ENCODE measurements at places on chromosomes 5 and 9. TPM values are rescaled to one million over a fixed set of nuclear protein-coding genes. Genes with fewer than 3 reads are reported as not detected.

CDK7 gene
- total RNA-seq = 91.9 TPM

COL23A1 gene
- 21.7 TPM for total RNA-seq

EQTN gene
- total RNA-seq = not detected

ZNF883 gene
- total RNA-seq = 6.5 TPM

CLK4 gene
- 15.6 TPM for total RNA-seq

DENND1A gene
- total RNA-seq = 13.5 TPM

OBP2B gene
- total RNA-seq = not detected

GAS1 gene
- total RNA-seq = 14.5 TPM

CRAT gene
- total RNA-seq = 8.8 TPM

GMCL2 gene
- not detected for total RNA-seq

NIM1K gene
- not detected for total RNA-seq

IL9 gene
- not detected for total RNA-seq

TEX48 gene
- not detected for total RNA-seq

NME5 gene
- 0.29 TPM for total RNA-seq

CDKN2B gene
- total RNA-seq = not detected

PKD2L2 gene
- not detected for total RNA-seq

Measured in Daoy (cell line).